Fibroblast of skin of back (primary cell): ENCODE measurements at places on chromosomes 13 and 19.

GRCh38 chr13:53447863-53448262, 419.2 kb downstream of the OLFM4 start:
- DNase-seq: no peak

DNA sequence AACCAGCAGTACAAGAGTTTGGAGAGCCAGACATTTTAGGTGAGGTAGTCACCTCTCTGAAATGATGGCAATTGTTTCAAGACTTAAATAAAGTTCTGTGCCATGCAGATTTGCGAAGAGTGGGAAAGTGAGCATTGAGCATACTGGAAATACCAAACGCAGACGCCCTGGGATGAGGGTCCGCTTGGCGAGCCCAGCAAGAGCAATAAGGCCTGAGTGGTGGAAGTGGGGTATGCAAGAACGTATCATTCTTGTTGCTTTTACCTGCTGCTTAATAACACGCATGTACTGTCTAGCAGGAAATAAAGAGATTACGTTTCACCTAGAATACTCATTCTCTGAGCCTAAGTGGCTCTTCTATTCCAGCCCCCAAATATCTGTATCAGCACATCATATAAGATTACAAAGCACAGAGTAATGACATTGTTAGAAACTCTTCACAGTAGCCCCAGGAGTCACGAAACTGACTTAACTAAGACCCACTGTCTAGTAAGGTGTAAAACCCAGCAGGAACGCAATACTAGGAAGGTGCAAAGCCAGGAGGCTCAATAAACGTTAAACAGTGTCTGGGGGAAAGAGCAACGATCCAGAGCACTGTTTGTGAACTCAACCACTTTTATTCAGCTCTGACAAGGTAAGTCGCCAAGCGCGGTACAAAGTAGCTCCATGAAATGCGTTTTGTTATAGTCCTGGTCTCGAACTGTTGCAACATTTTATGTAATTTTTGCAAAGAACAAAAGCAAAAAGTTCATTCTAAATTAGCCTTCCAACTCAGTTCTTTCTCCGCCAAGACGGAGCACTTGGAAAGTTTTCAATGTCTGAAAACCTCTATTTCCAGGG, 1.2 kb downstream of the RCBTB2 start:
- no peak for DNase-seq

DNA sequence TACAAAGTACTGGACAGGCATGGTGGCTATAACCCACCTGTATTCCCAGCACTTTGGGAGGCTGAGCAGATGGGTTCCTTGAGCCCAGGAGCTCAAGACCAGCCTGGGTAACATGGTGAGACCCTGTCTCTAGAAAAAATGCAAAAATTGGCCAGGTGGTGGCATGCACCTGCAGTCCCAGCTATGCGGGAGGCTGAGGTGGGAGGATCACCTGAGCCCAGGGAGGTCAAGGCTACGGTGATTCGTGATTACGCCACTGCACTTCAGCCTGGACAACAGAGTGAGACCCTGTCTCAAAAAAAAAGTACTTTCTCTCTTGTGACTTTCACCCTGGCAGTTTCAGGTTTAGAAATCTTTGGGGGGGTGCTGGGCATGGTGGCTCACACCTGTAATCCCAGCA, 11.2 kb upstream of the RAB8A start:
- DNase-seq: no peak

- DNase-seq: no peak
These were observed 13.6 kb downstream of the KLF5 start for GRCh38 chr13:73072239-73072900.

DNA sequence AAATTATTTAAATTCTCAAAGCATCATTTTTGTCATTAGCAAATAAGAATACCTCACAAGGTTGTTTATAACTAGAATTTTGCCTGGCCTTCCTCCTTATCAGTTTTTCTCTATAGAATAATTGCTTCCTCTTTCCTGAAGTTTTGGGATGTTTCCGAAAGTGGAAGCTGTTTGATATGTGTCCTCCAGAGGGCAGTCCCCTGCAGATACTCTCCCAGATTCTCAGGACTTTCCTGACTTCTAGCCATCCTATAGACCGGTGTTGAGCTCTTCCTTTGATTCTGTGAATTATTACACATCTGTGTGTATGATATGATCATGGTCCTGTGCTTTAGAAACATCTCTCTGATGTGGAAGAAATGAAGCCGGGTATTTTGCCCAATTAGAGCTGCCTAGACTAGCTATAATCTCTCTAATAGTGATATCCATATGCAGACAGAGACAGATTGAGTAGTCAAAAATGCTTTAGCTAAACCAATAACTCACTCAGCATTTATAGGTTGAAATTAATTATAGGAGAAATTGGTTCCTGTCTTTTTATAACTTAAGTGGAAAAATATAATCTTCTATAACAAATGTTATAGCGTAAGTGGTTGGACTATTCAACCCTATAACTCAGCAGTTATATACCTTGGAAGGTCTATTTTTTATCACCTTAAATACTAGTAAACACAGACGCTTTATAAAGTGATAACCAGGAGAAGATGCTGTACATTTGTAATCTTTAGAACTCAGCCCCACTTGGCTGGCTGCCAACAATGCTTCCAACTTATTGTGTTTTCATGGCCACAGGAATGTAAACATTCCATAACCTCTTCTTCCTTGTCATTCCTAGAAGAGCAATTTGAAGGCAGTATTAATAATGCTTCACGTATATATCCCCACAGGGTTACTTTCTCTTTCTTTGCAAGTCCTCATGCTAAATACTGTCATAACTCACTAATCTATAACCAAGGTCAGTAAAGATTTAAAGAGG, 201.0 kb upstream of the RXFP2 start:
- peak; percentile 91 for DNase-seq

DNA sequence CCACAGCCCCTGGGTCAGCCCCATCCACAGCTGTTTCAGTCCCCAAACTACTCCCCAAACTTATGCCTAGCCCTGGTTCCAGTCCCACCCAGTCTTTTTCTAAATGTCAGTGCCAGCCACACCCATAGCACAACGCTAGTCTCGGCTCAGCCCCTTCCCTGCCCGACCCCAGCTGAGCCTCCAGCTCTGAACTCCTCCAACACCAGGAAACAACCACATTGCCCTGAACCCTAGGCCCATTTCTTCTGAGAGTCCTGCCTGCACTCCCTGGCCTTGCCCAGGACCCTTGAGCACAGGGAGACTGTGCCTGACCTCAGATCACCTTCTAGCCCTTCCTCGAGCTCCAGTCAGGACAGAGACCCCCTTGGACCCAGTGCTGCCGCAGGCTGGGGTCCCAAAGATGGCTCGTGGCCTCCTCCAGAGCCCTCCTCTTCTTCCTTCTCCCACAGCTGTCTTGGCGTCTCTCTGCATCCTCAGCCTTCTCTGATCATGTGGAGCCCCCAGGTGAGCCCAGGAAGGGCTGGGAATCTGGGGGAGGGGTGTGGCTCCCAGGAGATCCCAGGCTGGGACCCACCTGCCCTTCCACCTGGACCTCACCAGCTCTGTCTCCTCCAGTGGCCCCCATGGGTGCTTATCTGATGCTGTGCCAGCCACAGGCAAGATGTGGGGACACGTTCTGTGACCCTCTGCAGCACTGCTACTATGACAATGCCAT, 33.0 kb upstream of the IGFL1 start:
- no peak for DNase-seq

- peak; percentile 52 for DNase-seq
These were observed 315.6 kb downstream of the DLEU7 start for GRCh38 chr13:50527612-50528509.

DNA sequence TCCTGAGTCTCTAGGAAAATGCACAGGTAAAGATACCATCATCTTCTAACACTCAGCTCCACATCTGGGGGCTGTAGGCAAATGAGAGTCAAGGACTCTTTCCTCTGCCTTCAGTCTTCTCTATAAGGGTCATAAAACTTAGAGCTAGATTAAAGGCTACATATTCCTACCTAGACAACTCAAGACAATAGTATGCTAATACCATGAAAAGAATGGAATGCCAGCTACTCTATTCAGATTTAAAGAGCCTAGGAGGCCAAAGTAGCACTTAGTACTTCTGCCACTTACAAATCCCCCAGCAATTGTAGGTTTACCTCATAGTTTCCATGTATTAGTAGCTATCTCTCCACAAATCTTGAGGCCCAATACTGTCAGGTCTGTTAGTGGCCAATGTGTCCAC, 453.0 kb downstream of the SLITRK5 start:
- DNase-seq: no peak

- DNase-seq: peak; percentile 38
These were observed 82.7 kb downstream of the DLEU7 start for GRCh38 chr13:50760751-50761150.

GRCh38 chr19:18780631-18781030, 10.5 kb downstream of the COMP start:
- DNase-seq: no peak

DNA sequence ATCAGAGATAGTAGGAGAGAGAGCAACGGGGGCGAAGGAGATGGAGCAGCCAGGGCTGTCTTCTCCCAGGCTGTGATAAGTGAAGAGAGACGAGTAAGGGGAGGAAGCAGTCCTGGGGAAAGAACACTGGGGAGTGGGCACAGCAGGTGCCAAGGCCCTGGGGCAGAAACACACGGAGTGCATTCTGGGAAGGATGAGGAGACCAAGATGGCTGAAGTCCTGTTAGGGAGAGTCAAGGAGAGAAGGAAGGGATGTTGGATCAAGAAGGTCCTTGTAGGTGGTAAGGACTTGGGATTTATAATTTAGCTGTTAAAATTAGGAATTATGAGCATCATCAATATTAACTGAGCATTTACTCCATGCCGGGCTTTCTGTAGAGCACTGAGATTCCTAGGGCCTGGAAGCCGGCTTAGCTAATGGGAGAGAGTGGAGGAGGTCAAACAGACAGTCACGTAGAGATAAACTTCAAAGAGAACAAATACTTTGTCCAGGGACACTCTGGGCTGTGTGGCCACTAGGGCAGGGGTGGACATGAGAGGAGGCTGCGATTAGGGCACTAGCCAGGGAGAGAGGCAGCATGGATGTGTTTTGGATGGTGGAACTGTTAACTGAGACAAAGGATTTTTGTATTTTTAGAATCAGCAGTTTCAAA, 134.2 kb upstream of the PEG3 start:
- DNase-seq: no peak

GRCh38 chr13:91845612-91846011, 447.2 kb downstream of the GPC5 start:
- DNase-seq: no peak

GRCh38 chr13:30125422-30126073, 181.8 kb downstream of the KATNAL1 start:
- DNase-seq: peak; percentile 33

- peak; percentile 94 for DNase-seq
These were observed at the start of gene FTL for GRCh38 chr19:48965040-48965805. FTL (plus strand) TSS chr19:48965309; CDS start chr19:48965508, 199 bp downstream.

DNA sequence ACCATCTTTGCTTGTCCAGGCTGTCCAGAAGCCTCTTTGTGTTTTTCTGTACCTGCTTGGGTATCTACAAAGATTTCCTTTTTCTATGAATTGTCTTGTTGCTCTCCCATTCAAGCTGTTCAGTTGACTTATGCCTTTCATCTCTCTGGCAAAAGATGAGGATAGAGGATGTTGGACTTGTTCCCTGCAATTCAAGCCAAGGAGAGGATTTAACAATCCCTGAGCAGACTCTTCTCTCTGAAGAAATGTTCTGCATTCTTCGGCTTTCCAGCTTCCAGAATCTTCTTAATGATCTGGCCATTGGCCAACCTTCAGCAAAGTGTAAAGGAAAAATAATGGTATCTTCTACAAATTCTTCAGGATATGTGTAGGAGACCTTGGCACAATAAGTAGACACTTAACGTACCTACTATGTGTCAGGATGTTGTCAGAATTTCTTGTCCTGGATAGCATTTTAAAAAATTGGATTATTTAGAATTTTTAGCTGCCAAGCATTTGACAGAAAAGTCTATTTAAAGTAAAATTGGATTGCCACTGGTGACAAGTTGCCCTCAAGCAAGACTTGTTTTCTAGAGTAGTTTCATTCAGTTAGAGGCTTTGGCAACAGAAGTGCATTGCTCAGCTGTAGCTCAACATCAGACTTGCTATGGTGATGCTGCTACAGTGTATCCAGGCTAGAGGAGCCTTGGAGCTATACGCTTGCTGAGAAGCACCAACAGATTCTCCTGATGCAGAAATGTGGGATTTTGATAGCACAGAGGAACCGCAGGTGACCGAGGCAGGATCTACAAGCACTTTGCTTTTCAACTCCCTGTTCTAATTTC, 455.7 kb downstream of the SUCLA2 start:
- DNase-seq: no peak

- no peak for DNase-seq
These were observed 14.6 kb downstream of the AKT2 start for GRCh38 chr19:40270362-40271089.

GRCh38 chr13:43686557-43686956, 100.2 kb downstream of the ENOX1 start:
- peak; percentile 99 for DNase-seq

DNA sequence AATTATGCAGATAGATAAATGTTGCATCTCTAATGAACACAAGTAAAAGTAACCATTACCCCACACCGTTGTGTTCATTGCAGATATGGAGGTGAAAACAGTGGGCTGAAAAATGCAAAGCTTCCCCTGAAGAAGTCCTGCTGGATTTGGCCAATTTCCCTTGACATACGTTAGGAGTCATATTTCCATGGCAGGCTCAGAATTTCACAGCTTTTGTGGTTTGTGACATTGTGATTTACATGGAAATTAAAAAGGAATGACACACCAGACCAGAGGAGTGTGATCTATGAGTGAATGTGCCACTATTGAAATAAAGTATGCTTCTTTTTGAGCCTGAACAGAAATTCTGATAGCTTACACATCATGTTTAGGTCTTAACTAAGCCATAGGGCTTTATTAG, 221.1 kb upstream of the TMTC4 start:
- peak; percentile 27 for DNase-seq

GRCh38 chr19:33724021-33724720, 72.5 kb upstream of the KCTD15 start:
- no peak for DNase-seq

DNA sequence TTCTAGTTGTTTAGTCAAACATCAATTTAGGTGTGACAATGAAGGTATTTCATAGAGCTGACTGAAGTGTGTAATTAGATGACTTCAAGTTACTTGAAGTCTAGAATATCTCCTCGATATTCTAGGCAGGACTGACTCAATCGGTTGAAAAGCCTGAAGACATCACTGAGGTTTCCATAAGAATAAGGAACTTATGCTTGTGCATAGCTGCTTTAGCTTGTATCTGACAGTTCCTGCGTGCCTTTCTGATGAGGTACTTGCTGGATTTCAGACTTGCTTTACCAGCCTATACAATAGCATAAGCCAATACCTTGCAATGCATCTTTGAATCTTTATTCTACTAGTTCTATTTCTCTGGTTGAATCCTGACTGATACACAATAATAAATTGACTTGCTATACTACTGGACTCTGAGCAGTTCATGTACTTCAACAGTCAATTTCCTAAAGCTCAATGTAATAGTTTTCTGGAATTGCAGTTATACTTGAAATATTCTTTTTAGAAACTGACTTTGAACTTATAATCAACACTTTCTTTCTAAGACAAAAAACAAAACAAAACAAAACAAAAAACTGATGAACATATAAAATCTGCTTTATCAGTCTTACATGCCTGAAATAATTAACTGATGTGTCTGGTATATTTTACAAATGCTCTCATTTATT, 1534.8 kb downstream of the SLITRK5 start:
- DNase-seq: peak; percentile 0

- DNase-seq: peak; percentile 92
These were observed 20.3 kb downstream of the LYL1 start for GRCh38 chr19:13082192-13083007.
